ENCODE measurements at places on chromosomes 11 and 22. TPM values are rescaled to one million over a fixed set of nuclear protein-coding genes. Genes with fewer than 3 reads are reported as not detected.

Gene ZNRF3
- 6.3 TPM for total RNA-seq

DNA sequence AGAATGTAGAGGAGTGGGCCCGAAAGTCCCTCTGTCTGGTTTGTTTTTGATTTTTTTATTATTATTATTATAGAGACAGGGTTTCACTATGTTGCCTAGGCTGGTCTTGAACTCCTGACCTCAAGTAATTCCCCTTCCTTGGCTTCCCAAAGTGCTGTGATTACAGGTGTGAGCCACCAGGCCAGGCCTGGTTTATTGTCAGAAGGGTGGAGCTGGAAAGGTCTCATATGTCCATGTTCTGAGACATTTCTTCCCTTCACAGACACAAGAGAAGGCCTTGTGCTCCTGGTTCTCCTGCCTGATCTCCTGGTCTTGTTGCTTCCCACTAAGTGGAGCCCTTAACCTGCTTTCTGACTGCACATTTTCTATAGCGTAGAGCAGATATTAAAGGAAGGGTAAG, 46.0 kb upstream of the CLPB start:
- DNase-seq, result no peak

GRCh38 chr22:50367778-50368500, 24.8 kb downstream of the PPP6R2 start:
- DNase-seq, result no peak

DNA sequence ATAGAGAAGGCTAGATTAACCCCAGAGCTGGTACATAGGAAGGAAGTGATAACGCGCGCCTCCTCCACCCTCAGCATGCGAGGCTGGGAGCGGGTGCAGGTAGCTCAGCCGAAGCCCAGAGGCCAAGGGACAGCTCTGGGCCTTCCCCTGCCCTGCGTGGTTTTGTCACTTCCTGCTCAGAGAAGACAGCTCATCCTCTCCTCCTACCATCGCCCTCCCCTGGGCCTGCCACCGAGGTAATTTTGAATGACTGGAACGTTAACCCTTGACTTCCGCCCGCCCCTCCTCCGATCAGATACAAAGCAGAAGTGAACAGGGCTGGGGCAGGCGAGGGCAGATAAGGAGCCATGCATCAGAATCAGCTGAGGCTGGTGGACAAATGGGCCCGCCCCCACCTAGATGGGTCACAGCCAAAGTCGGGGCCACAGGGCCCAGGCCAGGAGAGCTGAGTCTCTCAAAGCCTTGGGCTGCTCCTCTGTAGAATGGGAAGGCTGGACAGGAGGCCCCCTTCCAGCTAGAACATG, 1.6 kb downstream of the RAC2 start:
- DNase-seq, result peak; percentile 55

Gene FJX1
- 0.88 TPM for total RNA-seq

GRCh38 chr11:393219-394033, 583 bp upstream of the PKP3 start:
- DNase-seq, result no peak

Gene TH
- total RNA-seq, result not detected

Gene FGF3
- not detected for total RNA-seq

GRCh38 chr11:116649268-116649667, 123.5 kb downstream of the BUD13 start:
- no peak for DNase-seq

GRCh38 chr22:48635816-48636215, 1191.9 kb downstream of the BRD1 start:
- DNase-seq, result no peak

- DNase-seq, result no peak
Measured at GRCh38 chr11:28674433-28675103, 566.4 kb downstream of the METTL15 start.

- DNase-seq, result no peak
Measured at GRCh38 chr11:121716060-121716459, 263.3 kb upstream of the SORL1-AS1 start.

Gene BEST1
- total RNA-seq, result 0.58 TPM

DNA sequence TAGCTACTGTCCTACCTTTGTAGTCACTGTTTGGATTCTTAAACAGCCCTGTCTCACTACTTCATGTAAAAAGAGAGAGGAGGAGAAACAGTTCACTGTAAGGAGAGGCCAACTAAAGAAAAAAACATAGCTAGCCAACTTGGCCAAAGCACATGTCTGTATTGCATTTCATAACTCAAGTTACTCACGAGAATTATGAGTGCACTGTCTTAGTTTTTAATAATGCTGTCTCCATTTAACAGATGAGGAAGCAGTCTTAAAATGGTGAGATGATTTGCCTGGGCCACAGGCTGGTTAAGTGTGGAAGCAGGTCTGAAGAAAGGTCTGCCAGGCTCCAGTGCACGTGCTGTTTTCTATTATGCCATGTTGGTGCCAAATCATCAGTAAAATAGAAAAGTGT, 104.5 kb downstream of the UVRAG start:
- no peak for DNase-seq

DNA sequence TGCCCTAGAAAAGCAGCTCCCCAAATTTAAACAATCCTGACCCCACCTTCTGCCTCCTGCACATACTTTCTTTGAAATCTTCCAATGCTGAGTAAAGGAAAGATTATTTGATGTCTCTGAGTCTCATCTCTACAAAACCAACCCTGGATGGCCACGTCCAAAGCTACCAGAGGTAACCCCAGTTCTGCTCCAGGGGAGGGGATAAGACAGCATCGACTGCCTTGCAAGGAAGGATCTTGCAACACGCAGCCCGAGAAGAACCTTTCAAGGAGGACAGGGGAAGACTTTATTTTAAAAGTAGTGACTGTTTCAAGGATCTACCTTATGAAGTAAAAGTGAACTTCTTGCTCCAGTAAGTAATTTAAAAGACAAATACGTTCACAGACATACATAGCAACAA, 66.5 kb upstream of the TMEM45B start:
- DNase-seq, result no peak

Gene SPINDOC
- 14.0 TPM for total RNA-seq

Gene DCPS
- total RNA-seq, result 12.1 TPM

DNA sequence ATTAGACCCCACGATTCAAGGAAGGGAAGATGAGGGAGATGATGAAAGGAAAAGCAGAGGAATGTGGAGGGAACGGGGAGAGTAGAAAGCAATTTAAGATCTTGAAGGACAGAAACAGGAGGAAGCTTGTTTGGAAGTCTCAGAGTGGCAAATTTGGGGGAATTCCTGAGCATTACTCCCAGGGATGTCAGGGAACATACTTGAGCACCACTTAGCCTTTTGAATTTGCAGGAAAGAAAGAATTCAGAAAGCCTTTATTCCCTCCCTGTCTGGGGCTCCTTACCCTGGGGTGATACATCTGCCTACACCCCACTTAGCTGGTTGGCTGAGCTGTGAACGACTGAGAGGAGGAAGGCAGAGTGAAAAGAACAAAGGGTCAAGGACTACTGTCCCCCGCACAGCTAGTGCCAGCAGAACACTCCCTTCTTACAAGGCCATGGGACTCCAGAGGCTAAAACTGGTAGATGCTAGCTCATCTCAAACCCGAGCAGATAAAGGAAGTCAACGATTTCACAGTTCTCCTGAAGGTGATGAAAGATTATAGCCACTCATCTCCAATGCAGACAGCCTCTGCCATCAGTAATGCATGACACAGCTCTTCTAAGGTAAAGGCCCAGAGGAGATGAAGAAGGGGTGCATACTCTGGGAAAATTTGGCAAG, 84.0 kb upstream of the AKIP1 start:
- DNase-seq, result no peak

Gene ANO3
- not detected for total RNA-seq

DNA sequence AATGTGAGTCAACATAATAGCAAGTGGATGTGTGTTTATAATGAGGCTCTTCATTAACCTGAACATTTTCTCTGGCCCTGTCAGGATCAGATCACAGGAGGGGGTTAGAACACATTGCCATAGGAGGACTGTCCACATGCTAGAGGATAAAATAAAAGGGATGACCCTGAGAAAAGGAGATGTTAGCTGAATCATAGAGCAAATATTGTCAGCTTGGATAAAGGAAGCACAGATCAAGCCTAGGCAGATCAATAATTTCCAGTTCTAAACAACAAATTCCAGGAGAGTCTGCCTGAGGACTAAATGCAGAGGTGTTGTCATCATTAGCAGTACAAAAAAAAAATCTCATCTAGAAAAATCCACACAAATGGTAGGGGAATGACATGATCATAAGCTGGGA, 337.9 kb downstream of the LRRC4C start:
- DNase-seq, result no peak

- DNase-seq, result no peak
Measured at GRCh38 chr11:22558664-22559063, 67.0 kb downstream of the FANCF start.

GRCh38 chr11:17939542-17939941, 73.3 kb downstream of the SERGEF start:
- peak; percentile 23 for DNase-seq

Gene RAC2
- 1.8 TPM for total RNA-seq

- DNase-seq, result no peak
Measured at GRCh38 chr11:33449798-33450197, 192.6 kb downstream of the HIPK3 start.

GRCh38 chr22:48238966-48239365, 1476.5 kb downstream of the TBC1D22A start:
- DNase-seq, result no peak

DNA sequence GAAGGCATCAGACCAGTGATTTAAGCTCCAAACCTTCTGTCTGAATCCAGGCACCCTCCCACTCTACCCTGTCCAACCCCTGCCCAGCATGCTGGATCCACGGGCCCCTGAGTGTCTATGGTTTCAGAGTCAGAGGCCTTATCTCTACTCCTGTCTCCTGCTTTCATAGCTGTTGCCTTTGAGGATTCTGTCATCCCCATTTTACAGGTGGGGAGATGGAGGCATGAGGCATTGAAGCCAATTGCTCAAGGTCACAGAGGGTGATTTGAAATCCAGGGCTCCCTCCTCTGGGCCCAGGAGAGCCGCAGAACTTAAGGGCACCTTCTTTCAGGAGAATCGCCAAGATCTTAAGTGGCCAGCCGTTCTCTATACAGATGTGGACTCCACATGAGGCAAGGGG, 3.1 kb downstream of the KCNJ4 start:
- DNase-seq, result no peak

DNA sequence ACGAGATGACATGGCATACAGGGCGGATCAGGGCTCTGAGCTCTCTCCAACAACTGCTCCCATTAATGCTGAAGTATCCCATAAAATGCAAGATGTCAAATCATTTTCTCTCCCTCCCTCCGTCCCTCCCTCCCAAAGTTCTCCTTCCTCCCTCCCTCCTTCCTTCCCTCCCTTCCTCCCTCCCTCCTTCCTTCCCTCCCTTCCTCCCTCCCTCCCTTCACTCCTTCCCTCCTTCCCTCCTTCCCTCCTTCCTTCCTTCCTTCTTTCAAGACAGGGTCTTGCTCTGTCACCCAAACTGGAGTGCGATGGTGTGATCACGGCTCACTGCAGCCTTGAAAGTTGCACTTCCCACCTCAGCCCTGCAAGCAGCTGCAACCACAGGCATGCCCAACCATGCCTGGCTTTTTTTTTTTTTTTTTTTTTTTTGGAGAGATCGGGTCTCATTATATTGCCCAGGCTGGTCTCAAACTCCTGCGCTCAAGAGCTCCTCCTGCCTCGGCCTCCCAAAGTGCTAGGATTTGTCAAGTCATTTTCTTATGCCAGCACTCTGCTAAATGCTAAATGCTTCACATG, 38.2 kb downstream of the TXN2 start:
- DNase-seq, result no peak

DNA sequence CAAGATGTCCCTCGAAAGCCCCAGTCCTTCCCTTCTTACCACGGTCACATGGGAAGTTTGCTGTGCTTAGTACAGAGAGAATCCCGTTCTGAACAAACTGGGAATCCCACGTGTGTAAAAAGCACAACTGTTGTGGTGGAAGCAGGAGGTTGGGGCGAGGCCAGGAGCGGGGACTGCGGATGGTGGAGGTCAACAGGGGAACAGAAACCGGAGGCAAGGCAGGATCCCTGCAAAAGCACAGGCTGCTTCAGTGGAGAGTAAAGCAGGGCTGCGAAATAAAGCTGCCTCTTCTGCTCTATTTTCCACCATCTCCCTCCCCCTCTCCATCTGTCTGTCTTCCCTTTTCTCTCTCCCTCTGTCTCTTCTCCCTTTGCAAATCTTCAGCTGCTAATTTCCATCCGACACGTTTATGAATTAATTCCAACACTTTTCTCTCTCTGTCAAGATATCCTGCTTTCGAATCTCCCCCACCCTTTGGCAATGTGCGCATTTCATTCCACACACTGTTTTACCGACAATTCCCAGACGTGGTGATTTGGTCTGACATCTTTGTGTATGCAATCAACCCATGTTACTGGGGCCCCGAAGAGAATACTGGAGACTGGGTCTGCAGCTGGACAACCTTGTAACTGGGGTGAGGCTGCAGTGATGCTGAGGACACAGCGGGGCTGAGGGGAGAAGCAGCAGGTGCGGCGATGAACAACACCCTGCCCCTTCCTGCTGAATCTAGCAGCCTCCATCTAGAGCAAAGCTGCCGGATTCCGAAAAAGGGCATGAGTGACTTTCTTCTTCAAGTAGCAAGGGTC, 571.8 kb downstream of the OPCML start:
- no peak for DNase-seq

Gene PKDREJ
- 0.08 TPM for total RNA-seq

DNA sequence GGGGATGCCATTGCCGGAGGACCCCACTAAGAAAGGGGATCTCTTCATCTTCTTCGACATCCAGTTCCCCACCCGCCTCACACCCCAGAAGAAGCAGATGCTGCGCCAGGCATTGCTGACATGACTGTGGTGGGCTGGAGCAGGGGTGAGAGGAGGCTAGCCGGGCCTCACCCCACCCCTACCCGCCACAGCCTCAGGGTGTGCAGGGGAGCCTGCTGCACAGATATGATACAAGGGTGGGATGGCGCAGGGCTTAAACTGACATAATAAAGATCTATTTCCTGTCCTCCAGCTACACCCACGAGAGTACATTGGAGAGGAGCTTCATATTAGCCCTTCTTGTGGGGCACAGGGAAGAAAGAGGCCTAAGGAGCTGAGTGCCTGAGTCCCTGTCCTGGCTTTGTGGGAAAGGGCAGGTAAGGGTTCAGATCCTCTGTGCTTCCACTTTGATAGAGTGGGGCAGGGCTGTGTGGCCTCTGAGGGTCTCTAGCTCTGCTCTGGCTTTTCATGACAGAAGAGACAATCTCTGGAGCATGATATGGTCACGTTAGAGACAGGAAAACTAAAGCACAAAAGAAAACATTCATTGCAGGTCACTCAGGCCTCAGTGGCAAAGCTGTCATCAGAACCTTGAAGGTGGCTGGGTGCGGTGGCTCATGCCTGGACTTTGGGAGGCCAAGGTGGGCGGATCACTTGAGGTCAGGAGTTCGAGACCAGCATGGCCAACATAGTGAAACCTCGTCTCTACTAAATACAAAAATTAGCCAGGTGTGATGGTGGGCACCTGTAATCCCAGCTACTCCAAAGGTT, 12.4 kb downstream of the UCP2 start:
- no peak for DNase-seq

GRCh38 chr11:119367661-119368120, 13.8 kb downstream of the USP2 start:
- DNase-seq, result no peak

Gene SMTNL1
- not detected for total RNA-seq

GRCh38 chr11:3052109-3052479, 5.1 kb downstream of the CARS1 start:
- no peak for DNase-seq
